ENCODE measurements at places on chromosomes 1 and 21.

DNA sequence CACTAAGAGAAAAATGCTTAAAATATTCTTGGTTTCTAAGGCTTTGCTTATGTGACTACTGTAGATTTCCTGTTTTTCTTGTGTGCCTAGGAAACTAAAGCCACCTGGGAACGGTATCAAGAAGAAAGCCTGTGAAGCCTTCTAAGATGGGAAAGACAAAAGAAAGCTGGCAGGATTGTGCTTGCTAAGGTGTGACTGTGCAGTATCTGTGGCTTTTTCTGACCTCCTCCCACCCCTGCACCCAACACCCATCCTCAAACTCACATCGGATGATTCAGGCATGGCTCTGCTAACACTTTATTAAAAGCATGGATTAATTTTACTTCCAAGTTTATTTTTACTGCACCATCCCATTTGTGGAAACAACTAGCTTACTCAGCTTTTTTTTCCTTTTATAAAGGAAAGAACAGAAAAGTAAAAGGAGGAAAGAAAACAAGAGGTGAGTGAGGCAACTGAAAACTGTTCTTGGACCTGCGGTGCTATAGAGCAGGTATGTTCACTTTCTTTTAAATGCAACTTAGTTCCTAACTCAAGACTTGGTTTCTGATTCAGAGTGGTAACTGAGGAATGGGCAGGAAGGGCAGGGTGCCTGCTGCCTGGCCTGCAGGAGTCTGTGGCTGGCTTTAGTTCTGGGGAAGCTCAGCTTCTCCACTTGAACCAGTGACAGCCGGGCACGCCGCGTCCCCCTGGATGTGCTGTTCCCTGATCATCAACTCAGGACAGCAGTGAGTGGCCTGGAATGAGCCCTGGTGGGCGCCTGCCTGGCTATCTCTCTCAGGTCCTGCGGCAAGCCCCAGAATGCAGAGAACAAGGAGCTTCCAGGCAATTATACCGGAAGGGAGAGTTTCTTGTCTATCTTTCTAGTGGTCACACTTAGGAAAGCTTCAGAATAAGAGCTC, at the start of gene GBP6:
GBP6 (plus strand) TSS at position 422 of the 899 bp plus-strand sequence. CDS start 4,493 bp downstream, outside the sequence.
- no peak for DNase-seq

- no peak for DNase-seq
Observed at GRCh38 chr1:155889566-155889965, 21.6 kb downstream of the RIT1 start.

DNA sequence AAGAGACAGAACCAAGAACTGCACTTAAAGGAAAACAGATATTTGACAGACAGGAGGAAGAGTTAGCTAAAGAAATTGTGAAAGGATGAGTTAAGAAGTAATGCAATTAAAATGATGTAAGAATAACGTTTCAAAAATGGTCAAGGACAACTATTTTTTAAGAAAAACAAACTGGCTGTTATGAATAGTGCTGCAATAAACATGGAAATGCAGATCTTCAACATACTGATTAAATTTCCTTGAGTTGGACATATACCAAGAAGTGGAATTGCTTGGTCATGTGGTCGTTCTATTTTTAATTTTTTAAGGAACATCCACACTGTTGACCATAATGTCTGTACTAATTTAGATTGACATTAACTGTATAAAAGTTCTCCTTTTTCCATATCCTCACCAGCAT, 23.1 kb upstream of the PHTF1 start:
- peak; percentile 71 for DNase-seq

GRCh38 chr1:33086384-33086850, 5.5 kb downstream of the AZIN2 start:
- DNase-seq, result peak; percentile 74

- peak; percentile 30 for DNase-seq
Observed at GRCh38 chr1:173669491-173669941, at the start of gene ANKRD45. Gene ANKRD45 (minus strand): TSS chr1:173669851. CDS start chr1:173659418, 10,433 bp downstream.

DNA sequence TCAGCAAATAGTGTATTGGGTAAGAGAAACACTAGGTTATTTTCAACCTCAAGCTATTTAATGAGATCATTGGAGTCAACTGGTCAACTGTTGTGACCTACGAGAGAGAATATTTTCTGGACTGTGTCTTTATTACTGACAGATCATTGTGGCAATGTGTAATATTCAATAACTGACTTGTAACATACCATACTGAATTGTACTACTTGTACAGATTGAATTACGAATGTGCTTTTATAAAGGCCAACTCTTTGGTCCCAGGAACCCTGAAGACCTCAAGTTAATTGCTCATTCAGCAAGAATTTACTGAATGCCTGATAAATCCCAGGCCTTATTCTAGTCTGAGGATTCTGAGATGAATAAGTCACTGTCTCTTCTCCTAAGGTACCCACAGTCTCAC, 56.1 kb upstream of the CAMK1G start:
- peak; percentile 14 for DNase-seq

- no peak for DNase-seq
Observed at GRCh38 chr1:82154219-82154970, 353.7 kb downstream of the ADGRL2 start.

- no peak for DNase-seq
Observed at GRCh38 chr1:21265644-21266043, 24.6 kb downstream of the ECE1 start.

GRCh38 chr21:46393941-46394594, 64.6 kb upstream of the DIP2A start:
- DNase-seq, result no peak

GRCh38 chr1:25556791-25557476, 13.5 kb downstream of the LDLRAP1 start:
- no peak for DNase-seq

DNA sequence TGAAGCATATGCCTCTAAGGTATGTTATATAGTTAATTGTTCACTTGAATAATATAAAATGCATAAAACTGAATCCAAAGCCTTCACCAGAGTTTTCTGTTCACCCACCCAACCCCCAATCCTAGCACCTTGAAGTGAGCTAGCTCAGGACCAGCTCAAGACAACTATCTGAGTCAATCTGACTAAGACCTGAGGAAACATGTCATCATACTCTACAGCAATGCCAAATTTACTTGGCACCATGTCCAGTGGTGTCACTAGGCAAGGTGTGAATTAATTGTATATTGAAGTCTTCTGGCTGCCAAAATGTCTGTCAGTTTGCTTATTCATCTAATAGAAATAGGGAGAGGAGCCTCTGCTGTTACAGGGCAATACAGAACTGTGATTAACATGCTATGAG, 3.8 kb downstream of the DNASE2B start:
- DNase-seq, result no peak

DNA sequence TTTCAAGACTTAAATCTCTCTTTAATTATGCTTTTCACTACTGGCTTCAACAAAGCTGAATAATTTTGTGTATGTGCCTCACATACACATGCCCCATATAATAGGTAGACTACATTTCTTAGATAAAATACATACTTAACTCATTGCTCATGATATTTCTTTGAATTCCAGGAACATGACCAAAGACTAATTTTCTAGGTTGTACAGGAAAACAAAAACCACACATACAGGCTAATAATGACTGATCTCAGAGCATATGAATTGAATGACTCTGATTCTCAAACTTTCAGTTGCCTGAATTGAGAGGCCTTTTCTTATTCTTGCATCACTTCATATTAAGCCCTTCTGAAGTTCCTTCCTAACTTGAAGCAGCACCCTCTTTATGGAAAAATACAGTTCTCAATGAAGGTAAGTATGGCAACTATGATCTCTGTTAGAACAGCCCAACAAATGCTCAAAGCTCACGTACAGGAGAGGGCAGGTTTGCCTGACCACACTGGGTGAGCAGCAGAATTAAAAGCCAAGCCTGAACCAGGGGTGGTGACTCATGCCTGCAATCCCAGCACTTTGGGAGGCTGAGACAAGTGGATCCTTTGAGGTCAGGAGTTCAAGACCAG, 22.6 kb upstream of the UAP1 start:
- peak; percentile 58 for DNase-seq

GRCh38 chr1:1779691-1780597, 1.7 kb upstream of the NADK start:
- DNase-seq, result peak; percentile 69

DNA sequence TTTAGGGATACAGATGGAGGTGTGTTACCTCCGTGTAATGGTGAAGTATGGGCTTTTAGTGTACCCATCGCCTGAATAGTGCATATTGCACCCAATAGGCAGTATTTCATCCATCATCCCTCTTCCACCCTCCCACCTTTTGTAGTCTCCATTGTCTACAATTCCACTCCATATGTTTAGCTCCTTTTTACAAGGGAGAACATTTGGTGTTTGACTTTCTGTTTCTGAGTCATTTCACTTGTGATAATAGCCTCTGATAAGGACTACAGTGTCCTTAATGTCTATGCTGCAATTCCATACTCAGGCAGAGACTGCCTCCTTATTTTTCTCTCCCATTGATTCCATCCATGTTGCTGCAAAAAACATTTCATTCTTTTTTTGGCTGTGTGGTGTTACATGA, 48.7 kb downstream of the OVGP1 start:
- no peak for DNase-seq

DNA sequence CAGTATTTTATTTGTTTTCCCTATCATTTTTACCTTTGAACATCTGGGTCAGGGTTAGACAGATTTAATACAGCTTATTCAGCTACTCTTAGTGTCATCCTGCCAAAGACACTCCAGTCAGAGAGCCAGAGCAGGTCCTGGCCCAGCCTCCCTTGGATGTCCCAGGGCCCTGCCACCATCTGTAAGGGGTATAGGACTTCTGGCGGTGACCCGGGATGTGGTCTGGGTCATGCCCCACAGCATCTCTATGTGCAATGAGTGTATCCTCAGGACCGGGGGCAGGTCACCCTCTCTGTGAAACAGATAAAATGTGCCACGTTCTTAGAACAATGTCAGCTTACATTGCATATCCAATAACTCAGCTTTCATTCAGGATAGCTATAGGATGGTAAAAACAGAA, 37.8 kb upstream of the PRSS38 start:
- DNase-seq, result no peak

GRCh38 chr1:168893359-168893801, 164.4 kb upstream of the DPT start:
- DNase-seq, result peak; percentile 13

- no peak for DNase-seq
Observed at GRCh38 chr1:22566161-22566560, 2.9 kb downstream of the EPHA8 start.

DNA sequence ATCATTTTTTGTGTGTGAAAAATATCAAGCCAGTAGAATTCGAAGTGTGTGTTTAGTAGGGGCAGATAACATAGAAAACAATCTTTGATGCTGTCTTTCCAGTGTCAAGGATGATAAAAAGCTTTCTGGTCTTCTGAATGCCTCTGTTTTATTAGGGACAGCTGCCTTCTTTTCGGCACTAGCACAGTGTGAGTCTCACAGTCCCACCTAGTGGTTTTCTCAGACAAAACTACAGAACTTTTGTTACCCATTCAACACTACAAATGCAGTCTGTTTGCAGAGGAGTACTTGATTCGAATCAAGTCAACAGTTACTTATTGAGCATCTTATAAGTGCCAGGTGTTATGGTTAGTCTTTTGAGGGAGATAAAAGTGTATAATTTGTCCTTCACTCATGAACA, 30.6 kb upstream of the MCOLN3 start:
- DNase-seq, result peak; percentile 32

DNA sequence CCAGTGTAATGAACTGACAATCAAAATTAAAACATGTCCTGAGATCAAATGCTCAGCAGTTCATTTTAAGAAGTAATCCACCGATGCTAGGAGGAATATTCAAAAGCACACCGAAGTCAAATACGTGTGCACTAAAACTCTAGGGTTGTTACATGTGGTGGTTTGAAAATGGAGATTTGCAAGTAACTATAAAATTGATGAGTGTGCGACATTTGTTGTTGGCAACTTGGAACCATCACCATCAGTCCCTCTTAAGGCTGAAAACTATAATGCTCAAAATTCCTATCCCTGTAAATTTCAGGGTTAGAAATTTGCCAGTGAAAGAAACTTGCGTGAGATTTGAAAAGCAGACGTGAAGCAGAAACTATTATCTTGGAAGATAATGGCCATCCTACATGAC, 13.3 kb upstream of the SGIP1 start:
- DNase-seq, result no peak

DNA sequence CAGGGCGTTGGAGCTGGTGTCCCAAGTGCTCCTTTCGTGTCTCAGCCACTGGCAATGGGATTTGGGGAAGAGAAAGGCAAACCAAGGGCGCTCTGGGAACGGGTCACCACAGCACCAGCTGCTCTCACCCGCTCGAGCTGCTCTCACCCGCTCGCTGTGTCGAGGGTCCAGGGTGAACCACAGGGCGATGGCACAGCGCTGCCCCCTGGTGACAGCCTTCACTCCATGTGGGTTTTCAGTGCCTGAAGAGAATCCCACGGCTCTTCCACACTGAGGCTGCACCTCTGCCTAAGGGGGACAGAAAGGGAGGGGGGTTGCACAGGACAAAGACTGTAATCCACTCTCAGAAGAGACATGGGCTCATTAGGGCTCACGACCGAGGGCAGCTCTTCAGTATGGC, 7.1 kb upstream of the CLDN19 start:
- no peak for DNase-seq

DNA sequence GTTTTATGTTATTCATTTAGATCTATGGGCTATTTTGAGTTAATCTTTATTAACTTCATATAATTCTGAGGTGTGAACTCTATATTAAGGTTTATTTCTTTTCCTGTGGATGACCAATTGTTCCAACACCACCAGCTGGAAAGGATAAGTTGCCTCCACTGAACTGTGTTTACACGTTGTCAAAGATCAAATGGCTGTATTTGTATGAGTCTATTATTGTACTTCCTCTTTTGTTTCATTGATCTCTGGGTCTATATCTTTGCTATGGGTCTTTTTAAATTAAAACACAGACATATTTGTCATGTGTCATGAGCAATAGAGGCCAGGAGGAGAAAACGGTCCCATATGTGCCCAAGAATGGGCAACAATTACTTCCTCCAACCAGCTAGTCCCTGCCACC, 5.2 kb upstream of the MAB21L3 start:
- DNase-seq, result no peak

DNA sequence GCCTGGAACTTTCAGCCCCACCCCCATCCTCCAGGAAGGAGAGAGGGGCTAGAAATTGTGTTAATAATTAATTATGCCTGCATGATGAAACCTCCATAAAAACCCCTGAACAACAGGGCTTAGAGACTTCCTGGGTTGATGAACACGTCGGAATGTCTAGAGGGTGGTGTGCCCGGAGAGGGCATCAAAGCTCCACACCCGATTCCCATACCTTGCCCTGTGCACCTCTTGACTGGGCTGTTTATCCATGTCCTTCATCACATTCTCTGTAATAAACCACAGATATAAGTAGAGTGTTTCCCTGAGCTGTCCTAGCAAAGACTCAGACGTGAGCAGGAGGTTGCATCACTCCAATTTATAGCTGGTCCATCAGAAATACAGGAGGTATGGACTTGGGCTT, 624.0 kb downstream of the NPHP4 start:
- DNase-seq, result no peak

- DNase-seq, result no peak
Observed at GRCh38 chr21:35748678-35749314, 311.5 kb downstream of the SETD4 start.

GRCh38 chr1:31154000-31154631, 85.6 kb downstream of the NKAIN1 start:
- DNase-seq, result no peak

- DNase-seq, result no peak
Observed at GRCh38 chr1:184823080-184823479, 68.4 kb upstream of the EDEM3 start.

Measured in fibroblast of gingiva (primary cell).